ENCODE measurements at places on chromosomes 12 and 14.

- DNase-seq = no peak
These were observed 267 bp downstream of the CFAP251 start for GRCh38 chr12:121918679-121919038.

GRCh38 chr12:40586823-40587222 is 105.4 kb upstream of the CNTN1 start:
- no peak for DNase-seq

GRCh38 chr14:90642244-90642717 is 173.9 kb downstream of the TTC7B start:
- no peak for DNase-seq

- no peak for DNase-seq
These were observed 41.8 kb downstream of the ATP6V1D start for GRCh38 chr14:67317822-67318221.

DNA sequence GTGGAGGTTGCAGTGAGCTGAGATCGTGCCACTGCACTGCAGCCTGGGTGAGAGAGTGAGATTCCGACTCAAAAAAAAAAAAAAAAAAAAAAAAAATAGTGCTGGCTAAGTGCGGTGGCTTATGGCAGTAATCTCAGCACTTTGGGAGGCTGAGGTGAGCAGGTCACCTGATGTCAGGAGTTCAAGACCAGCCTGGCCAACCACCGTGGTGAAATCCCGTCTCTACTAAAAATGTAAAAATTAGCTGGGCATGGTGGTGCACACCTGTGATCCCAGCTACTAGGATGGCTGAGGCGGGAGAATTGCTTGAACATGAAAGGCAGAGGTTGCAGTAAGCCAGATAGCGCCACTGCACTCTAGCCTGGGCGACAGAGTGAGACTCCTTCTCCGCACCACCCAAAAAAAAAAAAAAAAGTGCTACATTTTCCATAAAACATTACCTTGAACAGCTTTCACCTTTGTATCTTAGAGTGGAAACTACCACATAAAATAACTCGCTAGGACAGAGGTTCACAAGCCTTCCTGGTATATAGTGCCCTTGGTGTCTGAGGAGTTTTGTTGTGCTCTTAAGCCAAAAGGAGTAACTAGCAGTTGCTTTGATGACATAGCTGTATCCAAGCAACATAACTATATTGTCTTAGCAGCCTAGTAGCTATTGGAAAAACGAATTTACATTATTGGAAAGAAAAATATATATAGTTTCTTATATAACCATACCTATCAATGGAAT is 11.1 kb downstream of the PTGES3 start:
- peak; percentile 33 for DNase-seq
